GM23248 (cell line): ENCODE measurements at places on chromosomes 2 and 18.

DNA sequence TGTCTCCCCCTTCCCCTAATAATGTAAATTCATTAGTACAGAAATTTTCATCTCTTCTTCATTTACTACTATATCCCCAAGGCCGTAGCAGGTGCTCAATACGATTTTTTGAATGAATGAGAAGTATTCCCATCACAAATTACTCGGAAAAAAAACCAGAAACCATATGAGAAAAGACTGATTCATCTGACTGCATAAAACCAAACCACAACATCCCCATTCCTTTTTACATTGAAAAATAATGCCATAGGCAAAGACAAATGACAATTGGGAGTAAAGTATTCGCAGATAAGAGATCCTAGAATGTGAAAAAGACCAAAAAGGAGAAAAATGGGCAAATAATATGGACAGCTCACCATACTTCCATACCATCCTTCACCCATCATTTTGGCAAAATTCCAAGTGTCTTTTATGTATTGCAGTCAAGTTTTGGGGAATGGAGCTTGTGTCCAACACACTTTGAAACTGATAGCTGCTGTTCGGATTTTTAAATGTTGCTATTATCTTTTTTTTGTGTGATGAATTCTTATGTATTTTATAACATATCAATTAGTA is 1.5 kb downstream of the ZC3H8 start:
- peak; percentile 30 for DNase-seq

GRCh38 chr2:223050900-223051504 is 988 bp upstream of the KCNE4 start:
- peak; percentile 54 for DNase-seq

DNA sequence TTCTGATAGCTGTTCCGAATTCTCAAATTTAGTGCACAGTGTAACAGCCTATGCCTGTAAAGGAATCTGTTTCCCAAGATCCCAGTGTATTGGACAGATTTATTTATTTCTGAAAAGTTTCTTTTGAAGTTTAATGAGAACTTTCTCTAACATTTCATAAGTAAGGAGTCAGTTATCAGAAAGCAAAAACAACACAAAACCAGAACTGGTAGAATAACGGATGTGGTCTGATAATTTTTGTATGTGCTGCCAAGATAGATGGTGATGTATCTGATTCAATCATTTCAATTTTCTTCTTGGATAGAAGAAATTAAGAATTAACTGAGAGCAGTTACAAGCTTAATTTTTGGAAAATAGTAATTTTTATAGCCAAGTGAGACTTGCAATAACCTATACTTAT is 374.3 kb downstream of the SOCS6 start:
- no peak for DNase-seq

GRCh38 chr2:44124500-44124899 is 44.2 kb upstream of the PPM1B start:
- no peak for DNase-seq

DNA sequence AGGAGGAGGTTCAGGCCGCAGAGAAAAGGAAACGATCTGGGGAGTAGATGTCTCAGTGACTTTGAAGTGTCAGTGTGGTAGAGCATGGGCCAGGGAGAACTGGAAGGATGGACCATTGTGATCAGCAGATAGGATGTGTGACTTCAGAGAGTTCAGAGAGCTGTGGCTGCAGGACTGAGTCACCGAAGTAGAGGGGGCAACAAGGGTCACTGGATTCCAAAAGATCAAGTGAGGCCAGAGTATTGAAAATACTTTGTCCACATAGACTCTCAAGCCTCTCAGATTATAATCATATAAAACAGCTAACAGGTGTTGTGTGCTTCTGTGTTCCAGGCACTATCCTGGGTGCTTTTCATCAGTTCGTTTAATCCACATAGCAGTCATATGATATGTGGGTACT is 99.4 kb downstream of the CRIM1 start:
- DNase-seq = no peak

- DNase-seq = peak; percentile 57
These were observed 517.0 kb downstream of the PTPRM start for GRCh38 chr18:8084160-8084559.

DNA sequence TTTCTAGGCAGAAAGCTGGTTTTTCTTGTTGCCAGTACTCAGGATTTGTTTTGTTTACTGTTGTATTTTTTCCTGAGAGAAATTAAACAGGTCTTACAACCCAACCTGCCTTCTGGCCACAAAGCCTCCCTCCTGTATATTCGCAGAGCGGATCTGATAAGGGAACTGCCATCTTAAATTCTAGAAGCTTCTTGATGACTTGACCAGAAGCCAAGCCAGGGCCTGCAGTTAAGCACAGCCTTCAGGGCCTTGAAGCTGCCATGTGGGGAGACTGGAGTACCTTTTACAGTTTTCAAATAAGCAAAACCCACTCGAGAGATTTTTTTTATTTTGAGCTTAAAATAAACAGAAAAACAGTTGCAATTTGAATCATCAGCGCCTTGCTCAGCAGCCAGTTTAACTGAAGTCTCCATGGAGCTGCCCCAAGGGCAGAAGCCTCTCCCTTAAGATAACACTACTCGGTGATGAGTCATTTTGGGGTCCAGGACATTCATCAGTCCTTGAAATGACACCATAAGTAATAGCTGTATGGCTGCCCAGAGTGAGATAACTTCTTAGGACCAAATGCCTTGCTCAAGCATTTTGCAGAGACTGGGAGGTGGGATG is 51.5 kb upstream of the PHLPP1 start:
- DNase-seq = peak; percentile 65

GRCh38 chr2:150282771-150283371 is 204.6 kb downstream of the RND3 start:
- DNase-seq = peak; percentile 31

DNA sequence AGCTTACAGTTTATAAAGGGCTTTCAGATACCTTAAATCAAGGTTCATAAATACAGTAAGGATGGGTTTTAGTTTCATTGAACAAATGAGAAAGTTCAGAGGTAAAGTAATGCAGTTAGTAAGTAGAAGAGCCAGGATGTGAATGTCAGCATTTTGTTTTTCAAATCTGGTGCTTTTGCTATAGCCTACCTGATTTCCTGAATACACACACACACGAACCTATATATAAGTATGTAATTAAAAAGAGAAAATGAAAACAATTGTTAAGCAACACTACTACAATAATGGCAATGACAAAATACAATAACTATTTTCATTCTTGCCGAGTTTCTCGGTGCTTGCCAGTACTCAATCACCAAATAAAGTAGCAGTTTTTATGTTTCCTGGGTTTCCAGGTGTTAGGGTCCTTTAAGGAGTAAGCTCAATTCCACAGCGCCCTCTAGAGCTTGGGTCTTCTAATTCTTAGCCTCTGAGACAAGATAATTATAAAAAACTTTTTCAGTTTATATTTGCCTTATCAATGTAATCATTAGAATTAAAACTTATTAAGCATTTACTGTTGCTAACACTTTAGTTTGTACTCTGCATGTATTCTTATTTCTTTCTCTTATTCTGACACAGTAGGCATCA is 512.9 kb upstream of the ACVR2A start:
- DNase-seq = peak; percentile 61

GRCh38 chr2:219230059-219230540 is 494 bp downstream of the ANKZF1 start:
- peak; percentile 79 for DNase-seq

DNA sequence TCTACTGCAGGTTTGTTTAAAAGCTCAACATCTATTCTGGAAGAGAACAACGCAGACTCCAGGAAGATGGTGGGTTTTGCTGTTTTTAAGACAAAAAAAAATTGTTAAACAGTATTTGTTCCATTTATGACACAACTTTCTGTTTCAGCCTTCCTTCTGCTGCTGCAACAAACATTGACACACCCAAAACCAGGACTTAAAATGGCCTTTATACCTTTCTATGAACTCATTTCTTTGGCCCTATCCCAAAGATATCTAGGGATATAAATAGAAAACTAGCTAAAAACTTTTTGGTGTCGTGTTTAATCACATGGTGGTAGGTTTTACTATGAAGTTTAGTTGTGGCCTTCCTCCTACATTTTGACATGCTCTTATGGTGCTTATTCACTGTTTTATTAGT is 964 bp upstream of the GALNT3 start:
- peak; percentile 22 for DNase-seq

GRCh38 chr2:171910494-171910893 is 11.8 kb upstream of the HAT1 start:
- no peak for DNase-seq

DNA sequence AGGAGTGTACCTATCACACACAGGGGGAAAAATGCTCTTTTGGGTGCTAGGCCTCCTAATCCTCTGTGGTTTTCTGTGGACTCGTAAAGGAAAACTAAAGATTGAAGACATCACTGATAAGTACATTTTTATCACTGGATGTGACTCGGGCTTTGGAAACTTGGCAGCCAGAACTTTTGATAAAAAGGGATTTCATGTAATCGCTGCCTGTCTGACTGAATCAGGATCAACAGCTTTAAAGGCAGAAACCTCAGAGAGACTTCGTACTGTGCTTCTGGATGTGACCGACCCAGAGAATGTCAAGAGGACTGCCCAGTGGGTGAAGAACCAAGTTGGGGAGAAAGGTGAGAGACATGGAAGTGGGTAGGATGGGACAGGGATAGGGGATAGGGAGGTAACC is 12.2 kb downstream of the DHRS9 start:
- no peak for DNase-seq

DNA sequence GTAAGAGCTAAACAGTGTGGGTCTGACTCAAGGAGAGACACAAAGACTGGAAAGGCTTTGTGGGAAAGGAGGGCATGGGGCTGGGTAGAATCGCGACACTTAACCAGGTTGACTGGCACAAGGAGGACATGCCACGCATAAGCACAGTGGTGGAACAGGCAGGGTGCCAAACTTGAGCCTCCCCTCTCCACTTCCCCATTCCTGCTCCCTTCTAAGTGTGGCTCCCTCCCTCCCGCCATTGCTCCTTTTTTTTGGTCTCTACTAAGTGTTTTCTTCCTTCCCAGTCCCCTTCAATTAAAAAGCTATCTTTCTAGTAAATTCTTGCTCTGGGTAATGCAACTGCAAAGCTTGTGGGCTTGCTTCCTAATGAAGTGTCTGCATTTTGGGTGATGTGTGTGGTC is 40.3 kb upstream of the ZFP36L2 start:
- peak; percentile 15 for DNase-seq

DNA sequence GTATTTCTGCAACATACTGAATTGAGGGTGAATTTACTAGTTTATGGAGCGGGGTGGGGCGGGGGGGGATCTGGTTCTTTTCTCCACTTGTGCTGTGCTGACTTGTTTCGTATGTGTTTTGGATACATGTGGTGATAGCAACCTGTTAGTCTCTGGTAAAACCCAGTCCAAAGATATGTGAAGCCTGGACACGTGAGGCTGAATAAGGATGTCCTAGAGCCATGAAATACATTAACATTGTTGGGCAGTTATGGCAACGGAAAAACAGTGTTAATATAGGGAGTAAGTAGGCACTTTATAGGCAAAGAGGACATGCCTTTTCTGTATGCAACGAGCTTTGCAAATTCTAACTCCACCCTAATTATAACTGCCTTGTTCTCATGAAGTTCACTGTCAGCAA is 42.1 kb upstream of the NEMP2 start:
- DNase-seq = no peak

DNA sequence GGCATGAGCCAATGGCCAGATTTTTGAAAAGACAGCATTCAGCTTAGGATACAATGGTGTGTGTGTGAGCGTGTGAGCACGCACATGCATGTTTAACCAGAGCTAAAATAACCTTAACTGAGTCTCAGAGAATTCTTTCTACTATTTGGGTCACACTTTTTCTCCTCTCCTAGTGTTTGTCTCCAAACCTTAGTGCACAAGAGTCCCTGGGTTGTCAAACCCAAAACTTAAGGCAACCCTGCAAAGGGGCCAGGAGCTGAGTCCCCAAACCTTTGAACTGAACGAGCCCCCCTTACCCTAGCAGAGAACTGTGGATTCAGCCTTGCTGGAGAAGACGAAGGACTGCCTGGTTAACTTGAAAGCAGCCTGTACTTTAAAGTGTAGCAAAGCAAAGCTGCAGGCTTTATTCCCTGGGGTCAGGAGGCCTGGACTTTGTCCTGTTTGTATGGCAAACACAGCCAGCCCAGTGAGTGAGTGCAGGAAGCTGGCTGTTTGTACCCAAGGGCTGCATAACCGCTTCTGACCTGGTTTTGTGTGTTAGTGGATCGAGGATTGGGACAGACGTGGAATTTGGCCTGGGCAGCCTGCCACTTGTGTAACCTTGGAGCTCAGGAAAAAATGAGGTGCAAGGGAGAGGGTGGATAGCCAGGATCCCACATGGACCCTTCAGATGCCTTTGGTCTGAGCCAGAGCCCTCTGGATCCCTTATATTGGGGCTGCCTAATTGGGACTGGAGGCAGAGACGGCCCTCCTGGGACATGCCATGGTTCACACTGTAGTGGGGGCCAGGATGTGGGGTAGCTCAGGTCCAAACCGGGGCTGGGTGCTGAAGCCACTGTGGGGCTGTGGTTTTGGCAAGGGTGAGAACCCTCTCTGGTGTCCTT is 6.4 kb upstream of the PSMD1 start:
- DNase-seq = no peak

GRCh38 chr18:37448946-37449345 is 116.7 kb downstream of the CELF4 start:
- DNase-seq = no peak

DNA sequence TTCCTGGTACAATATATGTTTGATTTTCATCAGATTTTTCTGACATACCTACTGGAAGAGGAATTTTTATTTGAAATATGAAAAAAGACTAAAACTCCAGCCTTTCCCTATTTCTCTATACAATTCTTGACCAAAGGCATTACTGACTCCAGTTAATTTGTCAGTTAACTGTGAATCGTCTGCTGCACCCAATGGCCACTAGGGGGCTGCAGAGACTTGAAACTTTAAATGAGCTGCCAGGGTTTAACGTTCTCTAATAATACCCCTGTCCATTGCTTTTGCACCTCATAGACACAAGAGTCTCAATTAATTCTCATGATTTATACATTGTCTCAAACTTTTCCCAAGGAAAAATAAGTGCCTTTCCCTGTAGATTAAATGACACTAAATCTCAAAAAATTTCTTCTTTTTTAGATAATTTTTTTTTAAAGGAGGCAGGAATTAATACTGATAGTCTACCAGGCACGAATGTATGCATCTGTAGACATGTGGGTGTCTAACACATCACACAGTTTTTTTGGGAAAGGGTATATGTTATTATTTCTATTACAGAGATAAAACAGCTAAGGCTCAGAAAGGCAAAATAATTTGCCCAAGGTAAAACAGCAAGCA is 1.8 kb upstream of the ALK start:
- peak; percentile 79 for DNase-seq

DNA sequence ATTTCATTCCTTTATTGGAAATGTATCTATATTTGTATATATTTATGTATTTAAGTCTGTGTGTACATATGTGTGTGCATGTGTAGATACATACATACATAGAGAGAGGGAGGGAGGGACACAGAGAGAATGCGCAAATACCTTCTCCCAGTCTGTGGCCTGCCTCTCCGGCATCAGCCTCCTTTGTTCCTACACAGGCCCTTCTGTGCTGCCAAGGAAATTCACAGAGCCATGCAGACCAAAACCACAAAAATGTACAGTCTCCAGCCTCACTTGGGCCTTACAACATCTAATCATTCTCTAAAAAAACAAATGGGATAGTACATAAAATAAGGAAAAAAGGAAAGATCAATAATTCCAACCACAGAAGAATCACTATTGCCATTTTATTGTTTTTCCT is 8.8 kb upstream of the CRACDL start:
- DNase-seq = peak; percentile 67
